ENCODE measurements at places on chromosomes 3 and 15.

DNA sequence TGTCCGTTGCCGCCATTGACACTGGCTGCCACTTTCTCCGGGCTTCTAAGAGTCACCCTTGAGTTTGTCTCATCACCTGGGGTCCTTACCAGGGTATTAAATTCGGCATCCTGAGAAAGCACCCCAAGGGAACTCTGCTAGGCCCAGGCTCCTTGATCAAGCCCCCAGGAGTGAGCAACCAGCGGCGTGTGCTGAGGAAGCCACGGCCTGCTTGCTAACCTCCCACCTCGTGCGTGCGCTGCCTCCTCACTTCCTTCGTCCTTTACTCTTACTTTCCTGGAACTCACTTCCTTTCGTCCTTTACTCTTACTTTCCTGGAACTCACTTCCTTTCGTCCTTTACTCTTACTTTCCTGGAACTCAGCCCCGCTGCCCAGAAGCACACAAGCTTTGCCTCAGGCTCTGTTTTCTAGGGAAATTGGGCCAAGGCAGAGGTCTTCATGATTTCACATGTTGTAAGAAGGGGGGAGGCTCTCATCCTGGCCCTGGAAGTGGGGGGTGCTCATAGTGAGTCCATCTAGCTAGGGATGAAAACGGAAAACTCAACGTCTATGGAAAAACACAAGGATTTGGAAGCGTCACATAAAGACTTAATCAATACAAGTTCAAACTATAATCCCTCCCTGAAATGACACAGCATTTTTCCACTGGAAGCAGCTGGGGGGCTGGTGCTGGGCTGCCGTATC lies 36.7 kb upstream of the BDH1 start:
- DNase-seq: no peak

- no peak for DNase-seq
These were observed 222.0 kb upstream of the IL12A start for GRCh38 chr3:159766563-159767185.

GRCh38 chr3:9831253-9831652 lies 12.6 kb downstream of the RPUSD3 start:
- no peak for DNase-seq

DNA sequence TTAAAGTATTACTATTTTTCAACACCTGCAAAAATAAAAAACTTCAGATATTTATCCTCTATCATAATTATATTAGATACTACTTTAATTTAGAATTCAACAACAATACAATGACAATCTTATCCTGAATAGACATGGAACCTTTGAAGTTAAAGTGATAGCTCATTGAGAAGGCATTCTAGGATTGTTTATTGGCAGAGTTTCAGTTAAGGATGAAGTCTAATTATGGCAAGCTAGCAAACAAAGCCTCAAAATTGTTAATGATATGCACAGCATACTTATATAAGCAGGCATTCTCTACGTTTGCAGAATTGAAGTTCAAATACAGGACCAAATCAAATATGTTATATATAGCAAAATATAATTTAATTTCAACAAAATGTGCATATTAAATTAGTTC lies 91.2 kb upstream of the ABI3BP start:
- no peak for DNase-seq

GRCh38 chr3:26768068-26768651 lies 145.6 kb downstream of the LRRC3B start:
- no peak for DNase-seq

- DNase-seq: peak; percentile 21
These were observed 69.2 kb upstream of the COL6A5 start for GRCh38 chr3:130276203-130276803.

DNA sequence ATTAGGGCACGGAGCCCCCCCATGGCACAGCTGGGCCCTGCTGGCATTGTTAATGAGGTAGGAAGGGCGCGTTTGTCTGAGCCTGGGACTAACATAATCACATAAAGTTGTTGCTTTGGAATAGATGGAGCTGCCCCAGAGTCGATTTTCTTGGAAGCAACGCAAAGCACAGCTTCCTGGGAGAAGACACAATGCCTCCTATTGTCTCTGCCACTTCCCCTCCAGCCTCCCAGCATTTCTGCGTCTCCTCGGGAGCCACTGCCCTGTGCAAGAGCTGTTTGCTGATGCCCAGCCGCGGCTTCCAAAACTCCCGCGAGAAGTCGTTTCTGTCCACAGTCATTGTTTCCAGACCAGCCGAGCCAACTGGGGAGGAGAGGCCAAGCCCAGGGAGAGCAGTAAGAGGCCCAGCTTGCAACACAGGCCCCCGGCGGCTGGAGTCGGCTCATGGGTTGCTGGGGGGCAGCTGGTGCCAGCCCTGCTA lies 18.1 kb upstream of the ALDH1A3 start:
- DNase-seq: no peak

GRCh38 chr15:59005579-59005978 lies 18.1 kb downstream of the RNF111 start:
- DNase-seq: no peak

GRCh38 chr3:118304557-118304956 lies 730.1 kb downstream of the IGSF11 start:
- DNase-seq: no peak

DNA sequence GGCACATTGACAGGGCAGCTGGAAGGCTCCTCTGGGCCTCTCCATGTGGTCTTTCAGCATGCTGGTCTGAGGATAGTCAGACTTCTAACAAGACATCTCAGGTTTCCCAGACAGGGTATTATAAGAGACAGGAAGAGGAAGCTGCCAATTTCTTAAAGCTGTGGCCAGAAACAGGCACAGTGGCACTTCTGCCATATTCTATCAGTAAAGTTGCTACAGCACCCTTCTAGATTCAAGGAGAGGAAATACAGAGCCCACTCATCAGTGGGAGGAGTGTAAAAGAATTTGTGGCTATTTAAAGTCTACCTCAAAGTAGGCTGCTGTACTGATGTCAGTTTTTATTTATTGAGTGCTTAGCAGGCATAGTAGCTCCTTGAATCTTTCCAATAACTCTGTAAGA lies 55.5 kb downstream of the BTD start:
- DNase-seq: no peak

DNA sequence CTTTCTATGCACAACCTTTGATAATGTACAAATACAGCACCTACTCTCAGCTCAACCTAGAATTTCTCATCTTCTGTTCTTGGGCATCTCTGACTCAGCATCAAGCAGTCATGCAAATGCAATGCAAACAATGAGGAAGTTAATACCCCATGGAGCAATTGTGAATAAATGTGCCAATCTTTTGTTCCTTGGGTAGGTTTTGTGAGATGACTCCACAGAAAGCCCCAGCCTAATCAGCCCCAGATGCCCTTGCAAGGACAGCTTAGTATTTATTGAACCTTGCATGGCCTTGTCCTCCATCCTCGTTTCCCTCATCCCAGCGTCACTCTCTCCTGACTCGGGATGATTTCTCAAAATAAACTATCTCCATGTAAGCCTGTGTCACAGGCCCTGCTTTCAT lies 494.7 kb upstream of the NECTIN3 start:
- DNase-seq: no peak

DNA sequence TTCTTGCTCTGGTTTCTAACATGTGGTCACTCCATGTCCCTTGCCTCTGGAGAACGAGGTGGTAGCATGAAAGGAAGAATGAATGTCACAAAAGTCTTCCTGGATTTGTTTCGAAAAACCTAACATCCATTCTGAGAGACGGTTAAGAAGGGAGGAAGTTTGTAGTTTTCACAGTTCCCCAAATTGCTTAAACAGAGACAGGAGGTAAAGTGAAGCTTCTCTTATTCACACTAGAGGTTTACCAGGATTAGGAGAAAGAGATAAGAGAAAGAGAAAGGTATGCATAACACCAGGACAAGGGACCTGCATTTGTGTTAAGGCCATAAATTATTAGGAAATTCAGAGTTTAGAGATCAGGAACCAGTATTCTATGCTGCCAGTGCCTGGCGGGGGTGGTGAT lies 228.1 kb downstream of the CPNE4 start:
- DNase-seq: no peak

- no peak for DNase-seq
These were observed 73.0 kb downstream of the KLF13 start for GRCh38 chr15:31399544-31400171.

DNA sequence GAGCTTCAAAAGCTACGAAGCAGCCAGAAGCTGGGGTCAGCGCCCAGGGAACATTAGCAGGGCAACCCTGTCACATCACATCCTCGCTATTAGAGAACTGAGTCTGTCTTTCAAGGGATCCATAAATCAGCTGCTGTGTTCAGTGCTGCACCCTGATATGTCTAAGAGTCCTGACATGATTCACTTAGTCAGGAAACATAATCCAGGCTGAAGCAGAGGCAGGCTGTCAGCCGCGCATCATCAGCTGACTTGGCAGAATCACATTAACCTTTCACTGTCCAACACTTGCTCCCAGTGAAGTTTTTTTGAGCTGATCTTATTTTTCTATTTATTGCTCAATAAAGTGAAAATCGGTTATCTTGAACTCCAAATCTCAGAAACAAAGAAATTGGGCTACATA lies 23.5 kb downstream of the MYH15 start:
- DNase-seq: no peak

GRCh38 chr3:154050766-154051165 lies 70.4 kb upstream of the ARHGEF26 start:
- no peak for DNase-seq

DNA sequence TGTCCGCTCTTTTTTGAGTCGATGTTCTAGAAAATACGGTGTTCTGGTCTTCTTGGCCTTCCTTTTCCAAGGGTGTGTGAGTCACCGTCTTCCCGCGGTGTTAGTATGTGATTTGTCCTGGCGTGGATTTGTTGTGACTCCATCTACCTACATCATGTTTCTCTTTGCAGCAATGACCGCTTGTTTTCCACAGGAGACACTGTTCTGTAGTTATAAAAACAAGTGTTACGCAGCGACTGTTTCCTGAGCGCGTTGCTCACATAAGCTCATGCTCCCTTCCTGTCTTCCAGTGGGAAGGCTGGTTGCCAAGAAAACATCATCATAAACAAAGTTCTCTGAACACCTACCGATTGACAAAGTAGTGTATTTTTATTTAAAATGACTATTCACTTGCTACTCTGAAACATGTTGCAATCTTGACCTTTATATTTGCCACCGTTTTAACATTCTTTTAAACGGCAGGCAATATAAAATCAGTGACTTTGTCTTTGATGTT lies 19.0 kb downstream of the USP13 start:
- no peak for DNase-seq

DNA sequence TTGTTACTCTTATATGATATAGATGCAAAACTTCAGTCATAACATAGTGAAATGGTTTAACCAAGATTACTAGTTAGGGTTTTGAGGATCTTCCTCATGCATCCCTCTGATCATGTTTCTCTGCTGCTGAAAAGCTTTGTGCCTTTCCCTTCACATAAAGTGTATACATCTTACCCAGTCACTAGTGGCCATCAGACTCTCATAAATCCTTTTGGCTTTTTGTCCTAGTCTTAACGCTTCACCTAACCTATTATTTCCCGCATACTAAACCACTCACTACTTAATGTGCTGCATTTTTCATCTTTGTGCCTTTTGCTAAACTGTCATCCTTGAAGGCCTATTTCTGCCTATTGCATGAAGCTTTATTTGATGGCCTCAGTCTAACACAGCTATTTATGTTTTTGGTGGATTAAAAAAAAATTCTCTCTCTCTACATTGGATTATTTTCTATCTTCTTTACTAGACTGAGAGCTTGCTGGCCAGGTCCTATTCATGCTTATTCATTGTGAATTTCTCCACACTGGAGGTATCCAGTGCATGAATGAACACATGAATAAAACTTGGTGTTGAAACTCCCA lies 717.6 kb upstream of the GOLIM4 start:
- DNase-seq: no peak

DNA sequence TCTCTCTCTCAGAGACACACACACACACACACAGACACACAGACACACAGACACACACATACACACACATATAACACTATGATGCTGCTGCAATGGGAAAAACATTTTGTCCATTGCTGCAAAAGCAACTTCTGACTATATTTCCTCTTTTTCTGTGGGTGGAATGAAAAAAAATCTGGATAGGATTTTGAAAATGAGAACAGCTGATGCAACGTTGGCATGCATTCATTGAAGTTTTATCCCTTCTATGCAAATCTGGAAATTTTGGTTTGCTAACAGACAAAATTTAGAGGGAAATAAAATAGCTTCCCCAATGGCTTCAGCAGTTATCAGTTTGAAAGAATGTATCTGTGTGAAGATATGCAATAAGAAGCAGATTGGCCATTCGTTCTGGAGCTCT lies 763.4 kb upstream of the GRM7 start:
- DNase-seq: no peak

- no peak for DNase-seq
These were observed 430.4 kb downstream of the RBMS3 start for GRCh38 chr3:29711255-29711771.

DNA sequence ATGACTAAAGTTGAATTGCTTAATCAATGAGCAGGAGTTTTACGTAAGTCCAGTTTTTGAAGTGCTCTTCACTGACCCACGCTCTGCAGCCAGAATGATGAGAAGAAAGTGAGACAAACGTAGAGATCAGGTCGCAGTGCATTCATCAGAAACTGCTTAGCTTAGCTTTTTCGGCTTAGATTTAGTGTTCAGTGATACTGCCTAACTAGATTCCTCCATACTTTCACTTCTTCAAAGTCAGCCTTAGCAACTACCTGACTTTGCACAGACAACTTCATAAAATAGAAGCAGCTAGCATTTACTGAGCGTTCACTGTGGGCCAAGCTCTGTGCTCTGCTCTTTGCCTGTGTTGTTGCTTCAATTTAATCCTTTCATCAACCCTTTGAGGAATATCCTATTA lies 116.1 kb downstream of the KCNH8 start:
- no peak for DNase-seq

DNA sequence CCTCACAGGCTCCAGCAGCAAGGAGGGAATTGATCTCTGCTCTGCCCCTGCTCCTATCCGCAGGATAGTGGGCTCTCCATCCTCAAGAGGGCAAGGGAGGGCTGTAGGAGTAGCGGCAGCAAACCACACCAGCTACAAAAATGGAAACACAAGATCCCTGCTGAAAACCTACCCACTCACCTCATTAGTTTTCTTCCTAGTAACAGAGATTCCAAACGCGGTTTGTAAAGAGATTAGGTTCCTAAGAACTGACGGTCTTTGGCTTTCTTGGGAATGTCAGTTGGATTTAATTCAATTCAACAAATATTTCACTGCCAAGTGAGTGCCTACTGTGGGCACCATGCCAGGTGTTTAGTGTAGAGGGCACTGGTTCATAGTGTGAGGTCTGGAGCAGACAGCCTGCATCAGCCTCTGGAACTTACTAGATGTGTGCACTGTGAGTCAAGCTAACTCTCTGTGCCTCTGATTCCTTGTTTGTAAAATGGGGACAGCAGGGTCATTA lies 84.7 kb downstream of the MRPL46 start:
- DNase-seq: no peak

GRCh38 chr3:135229018-135229495 lies 434.0 kb downstream of the EPHB1 start:
- no peak for DNase-seq

- peak; percentile 4 for DNase-seq
These were observed 57.3 kb upstream of the RNF7 start for GRCh38 chr3:141680620-141681389.

- no peak for DNase-seq
These were observed 1.2 kb upstream of the RUBCN start for GRCh38 chr3:197737749-197738462.

GRCh38 chr3:159828542-159828943 lies 160.1 kb upstream of the IL12A start:
- DNase-seq: no peak

All from CD4-positive, alpha-beta T cell treated with Interleukin-12 subunit alpha and Interleukin-12 subunit beta, for 1 hour (primary cell).